ENCODE measurements at places on chromosomes 6 and 20.

DNA sequence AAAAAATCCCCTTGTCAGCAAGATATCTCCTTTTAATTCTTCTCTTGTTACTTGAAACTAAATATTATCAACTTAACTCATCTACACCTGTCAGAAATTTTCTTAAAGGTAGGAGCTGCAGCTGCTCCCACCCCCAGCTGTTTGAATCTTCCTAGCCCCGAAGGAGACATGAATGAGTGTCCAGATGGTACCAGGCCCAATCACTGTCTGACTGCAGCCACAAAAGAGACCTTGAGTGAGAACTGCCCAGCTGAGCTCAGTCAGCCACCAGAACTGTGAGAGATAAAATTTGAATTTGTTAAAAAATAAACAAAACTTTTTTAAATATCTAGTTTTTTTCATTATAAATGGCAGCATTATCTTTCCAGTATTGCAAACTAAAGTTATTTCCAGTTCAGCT, 84.7 kb downstream of the PRSS35 start:
- no peak for DNase-seq

DNA sequence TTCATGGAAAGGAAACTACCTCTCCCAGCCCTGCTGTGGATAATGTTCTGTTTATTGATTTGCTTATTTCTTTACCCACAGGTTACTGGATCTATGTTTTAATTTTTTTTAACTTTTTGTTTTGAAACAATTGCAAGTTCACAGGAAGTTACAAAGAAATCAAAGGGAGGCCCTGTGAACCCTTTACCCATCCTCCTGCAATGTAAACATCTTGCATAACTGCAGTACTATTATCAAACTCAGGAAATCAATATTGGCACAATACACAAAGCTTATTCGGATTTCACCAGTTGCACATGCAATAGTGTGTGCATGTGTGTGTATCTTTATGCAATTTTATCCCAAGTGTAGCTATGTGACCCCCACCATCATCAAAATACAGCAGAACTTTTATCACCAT, 398.0 kb downstream of the BTBD3 start:
- DNase-seq: no peak

DNA sequence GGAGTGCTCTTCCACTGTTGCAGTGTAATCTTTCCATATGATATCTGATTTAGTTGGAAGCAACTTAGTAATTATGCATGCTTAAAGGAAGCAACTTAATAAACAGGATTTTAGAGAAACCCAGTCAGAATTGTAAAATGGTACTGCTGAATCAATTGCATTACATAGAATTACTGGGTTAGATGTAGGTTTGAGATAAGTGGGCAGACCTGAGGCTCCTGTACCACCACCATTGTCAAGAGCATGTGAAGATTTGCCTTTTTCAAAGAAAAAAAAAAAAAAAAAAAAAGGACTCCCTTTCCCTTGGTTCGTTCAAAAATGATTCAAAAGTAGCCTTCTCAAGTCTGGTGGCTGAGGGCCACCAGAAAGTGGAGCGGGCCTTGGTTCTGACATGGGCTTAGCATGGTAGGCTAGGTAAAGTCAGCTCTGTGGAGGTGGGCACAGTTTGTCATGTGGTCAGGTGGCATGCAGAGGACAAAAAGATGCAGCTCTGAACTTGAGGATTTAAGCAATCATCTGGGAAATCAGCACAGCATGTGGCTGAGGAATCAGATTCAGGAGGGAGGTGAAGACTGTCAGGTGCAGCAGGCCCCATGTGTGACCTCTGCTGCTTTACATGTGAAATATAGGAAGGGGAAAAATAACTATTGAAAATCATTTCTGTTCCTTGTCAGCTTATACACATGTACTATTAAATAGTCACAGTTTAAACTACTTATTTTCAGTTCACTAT, 32.4 kb downstream of the ARID1B start:
- DNase-seq: no peak

DNA sequence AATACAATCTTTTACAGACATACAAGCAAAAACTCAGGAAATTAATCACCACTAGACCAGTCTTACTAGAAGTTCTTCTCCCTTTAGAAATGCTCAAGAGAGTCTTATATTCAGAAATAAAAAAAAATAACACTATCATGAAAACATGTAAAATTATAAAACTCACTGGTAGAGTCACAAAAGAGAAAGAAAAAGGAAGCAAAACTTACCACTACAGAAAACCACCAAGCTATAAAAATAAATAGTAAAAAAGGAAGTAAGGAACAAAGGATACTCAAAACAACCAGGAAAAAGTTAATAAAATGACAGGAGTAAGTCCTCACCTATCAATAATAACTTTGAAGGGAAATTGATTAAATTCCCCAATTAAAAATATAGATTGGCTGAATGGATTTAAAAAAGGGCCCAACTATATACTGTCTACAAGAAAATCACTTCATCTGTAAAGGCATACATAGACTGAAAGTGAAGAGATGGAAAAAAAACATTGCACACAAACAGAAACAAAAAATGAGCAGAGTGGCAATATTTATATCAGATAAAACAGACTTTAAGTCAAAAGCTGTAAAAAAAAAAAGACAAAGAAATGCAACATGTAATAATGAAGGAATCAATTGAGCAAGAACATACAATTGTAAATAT, 489.5 kb downstream of the KIF16B start:
- DNase-seq: no peak

DNA sequence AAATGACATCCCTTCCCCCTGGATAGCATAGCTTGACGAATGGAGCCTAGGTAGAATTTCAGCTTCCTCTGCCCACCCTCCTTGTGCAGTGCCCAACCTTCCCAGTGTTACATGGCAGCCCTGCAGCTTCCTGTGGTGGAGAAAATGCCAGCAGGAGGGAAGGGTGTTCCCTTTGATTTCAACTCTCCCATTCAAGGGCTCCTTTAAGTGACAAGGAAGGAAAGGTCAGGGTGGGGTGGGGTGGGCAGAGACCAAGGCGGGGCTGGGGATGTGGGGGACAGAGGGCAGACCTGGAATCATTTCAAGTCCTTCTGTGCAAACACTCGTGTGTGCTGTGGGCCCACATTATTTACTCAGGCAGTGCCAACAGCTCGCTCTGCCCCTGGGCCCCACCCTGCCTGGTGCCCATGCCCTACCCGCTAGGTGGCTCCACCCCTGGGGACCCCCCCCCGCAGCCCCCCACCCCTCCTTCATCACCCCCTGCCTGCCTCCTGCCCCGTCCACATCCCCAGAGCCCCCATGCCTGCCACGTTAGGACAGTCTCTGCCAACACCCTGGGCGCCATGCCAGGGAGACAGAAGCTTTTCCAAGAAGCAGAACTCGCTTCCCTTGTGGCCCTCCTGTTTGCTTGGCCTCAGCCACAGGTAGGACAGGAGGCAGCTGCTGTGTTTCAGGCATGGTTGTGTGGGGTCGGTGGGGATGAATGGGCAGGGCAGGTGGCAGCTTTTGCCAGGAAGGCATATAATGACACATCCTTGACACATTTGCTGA, 9.4 kb downstream of the SPDEF start:
- no peak for DNase-seq

DNA sequence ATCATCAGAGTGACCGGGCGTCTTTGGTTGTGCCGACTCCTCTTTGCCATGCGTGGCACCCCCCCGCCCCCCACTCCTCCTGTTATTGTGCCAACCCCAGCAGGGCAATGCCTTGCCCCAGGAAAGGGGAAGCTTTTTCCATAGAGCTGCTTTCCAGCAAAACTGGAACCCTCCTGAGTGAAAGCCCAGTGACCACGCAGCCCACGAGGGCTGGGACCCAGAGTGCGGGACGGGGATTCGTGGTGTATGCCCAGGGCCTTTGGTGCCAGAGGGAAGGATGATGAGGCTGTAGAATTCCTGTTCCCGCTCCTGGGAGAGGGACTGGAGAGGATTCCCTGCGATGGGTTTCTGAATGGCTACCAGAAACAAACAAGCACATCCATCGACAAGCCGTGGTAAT, 116.8 kb upstream of the BACH2 start:
- no peak for DNase-seq

DNA sequence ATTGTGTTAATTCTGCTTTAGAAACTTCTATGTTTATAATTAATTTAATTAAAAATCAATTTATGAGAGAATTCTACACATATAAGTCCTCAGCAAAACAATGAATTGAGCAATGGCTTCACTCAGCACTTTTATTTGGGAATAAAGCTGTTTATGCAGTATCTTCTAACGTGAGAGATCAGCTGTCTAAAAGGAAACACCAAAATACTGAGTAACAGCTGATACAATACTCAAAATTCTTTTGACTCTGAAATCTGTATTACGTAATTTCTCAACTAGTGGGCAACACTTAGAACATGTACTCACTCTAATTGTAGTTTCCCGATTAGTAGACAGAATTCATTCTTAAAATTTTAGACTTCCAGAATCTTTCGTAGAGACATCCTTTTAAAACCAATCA, 49.8 kb downstream of the MAP3K7 start:
- no peak for DNase-seq

DNA sequence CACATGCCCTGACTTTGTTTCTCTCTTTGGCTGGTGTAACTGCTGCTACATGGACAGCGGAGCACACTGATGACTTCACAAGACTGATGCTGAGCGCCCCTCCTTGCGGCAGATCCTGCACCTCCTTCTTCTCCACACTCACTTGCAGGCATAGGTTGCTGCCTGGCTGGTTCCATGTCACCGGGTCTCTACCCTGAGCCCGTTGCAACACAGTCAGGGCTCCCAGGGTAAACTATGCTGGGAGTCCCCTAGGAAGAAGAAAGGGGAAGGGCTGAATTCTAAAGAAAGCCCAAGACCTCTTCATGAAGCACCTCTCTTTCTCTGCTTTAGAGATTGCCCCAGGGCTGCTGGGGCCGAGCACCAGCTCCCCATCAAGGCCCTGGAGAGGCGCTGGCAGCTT, 83.3 kb upstream of the DUSP22 start:
- DNase-seq: no peak

DNA sequence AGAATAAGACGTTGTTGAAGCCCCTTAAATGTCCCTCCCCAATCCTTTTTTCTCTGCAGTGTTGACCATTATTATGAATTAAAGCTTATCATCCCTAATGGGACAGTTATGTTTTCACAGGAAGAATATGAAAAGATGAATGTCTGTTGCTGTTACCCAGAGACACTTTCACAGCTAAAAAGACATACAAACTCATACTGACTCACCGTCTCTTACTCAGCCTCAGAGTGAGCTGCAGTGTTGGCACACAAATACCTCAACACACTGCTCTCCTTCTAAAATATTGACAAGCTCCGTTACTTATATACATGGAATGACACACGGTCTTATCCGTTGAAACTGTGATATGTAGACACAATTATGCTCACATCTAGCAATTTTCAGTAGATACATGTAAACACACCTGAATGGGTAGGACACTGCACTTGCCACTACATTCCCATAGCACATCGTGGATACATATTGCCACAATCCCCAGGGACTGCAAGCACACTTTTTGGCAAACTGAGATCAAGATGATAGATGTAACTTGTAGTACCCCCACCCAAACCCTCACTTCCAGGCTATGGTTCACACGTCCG, 9.6 kb upstream of the SAPCD1 start:
- no peak for DNase-seq

DNA sequence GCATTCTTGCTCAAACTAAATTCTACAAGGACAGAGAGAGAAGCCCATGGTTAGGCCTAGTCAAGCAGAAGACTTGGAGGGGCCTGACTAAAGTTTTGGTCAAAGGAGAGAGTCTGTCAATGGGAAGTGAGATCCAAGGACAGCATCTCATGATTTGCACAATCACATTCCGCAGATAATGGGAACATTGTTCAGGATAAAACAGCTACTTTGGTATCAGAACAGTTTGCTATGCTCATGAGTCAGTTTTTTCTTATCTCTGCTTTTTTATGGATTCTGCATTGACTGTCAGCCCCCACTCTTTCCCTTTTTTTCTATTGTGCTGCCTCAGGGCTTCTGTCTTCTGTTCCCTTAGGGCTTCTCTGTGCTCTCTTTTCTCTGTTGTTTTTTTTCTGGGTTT, 28.6 kb downstream of the AKAP7 start:
- no peak for DNase-seq

GRCh38 chr6:45375449-45375848, 2.3 kb downstream of the SUPT3H start:
- no peak for DNase-seq

- no peak for DNase-seq
Observed at GRCh38 chr6:119856136-119856535, 506.6 kb upstream of the MAN1A1 start.

GRCh38 chr20:34736106-34736735, 32.1 kb downstream of the TP53INP2 start:
- no peak for DNase-seq

- no peak for DNase-seq
Observed at GRCh38 chr20:52975803-52976531, 3.8 kb downstream of the TSHZ2 start.

DNA sequence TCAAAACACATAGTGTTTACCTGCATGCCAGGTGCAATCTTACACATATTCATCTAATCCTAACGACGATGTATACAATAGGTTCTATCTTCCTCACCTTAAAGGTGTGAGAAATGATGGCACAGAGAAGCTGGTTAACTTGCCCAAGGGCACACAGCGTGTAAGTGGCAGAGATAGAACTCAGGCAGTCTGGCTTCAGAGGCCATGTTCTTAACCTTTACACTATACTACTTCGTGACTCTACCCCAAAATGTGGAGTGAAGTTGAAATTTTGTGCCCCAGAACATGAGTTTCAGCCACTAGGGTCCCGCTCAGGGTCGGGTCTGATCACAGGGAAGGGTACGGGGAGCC, 584 bp downstream of the VPS52 start:
- no peak for DNase-seq

DNA sequence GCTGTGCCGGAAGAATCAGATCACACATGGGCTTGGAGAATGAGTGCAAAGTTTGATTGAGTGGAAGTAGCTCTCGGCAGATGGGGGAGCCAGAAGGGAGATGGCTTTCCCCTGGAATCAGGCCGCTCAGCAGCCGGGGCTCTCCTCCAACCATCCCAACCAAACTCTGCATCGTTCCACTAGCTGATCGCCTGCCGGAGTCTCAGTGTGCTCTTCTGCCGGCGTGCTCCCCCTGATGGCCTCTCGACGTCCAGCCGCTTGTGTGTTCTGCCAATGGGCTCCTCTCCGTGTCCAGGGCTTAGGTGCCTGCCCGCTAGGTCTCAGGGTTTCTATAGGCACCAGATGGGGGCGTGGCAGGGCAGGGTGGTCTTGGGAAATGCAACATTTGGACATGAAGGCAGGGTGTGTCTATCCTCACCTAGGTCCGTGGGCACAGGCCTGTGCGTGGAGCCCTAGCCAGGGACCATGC, 4.9 kb upstream of the BIRC7 start:
- no peak for DNase-seq

- DNase-seq: no peak
Observed at GRCh38 chr6:152695372-152696045, 2.2 kb upstream of the MYCT1 start.

DNA sequence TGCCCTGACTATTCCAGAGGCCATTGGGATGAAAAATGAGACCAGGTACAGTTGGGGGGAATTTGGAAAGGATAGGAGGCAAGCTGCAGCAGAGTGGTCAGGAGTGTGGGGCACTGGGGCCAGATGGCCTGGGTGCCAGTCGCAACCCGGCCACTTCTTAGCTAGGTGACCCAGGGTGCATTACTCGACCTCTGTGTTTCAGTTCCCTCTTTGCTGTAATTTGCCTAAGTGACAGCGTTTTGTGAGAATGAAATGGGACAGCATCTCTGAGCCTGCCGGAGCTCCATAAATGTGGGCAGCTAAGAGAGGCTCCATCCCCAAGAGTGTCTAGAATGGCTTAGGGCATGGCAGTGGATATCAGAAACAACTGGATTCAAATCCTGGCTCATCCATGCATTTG, 13.9 kb downstream of the LRFN2 start:
- DNase-seq: no peak

GRCh38 chr20:41276317-41276751, 41.2 kb downstream of the ZHX3 start:
- no peak for DNase-seq

All from AG04450 (cell line).